ENCODE measurements at places on chromosomes 2 and 18. TPM values are rescaled to one million over a fixed set of nuclear protein-coding genes. Genes with fewer than 3 reads are reported as not detected.

GRCh38 chr2:9094117-9094516 is 90.6 kb upstream of the MBOAT2 start:
- DNase-seq, result no peak

Gene ANKRD12
- polyA plus RNA-seq, result 92.4 TPM

Gene UGT1A10
- polyA plus RNA-seq, result not detected

Gene REG3G
- polyA plus RNA-seq, result not detected

- no peak for DNase-seq
Measured at GRCh38 chr2:215830304-215830703, 183.0 kb downstream of the MREG start.

DNA sequence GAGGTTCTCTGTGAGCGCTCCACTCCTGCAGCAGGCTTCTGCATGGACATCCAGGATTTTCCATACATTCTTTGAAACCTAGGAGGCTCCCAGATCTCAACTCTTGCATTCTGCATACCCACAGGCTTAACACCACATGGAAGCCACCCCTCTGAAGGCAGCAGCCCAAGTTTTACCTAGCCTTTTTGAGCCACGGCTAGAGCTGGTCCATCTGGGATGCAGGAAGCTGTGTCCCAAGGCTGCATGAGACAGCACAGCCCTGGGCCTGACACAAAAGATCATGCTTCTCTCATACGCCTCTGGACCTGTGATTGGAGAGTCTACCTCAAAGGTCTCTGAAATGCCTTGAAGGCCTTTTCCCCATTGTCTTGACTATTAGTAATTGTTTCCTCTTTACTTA is 53.6 kb upstream of the RPRM start:
- no peak for DNase-seq

Measured in GM23338 (cell line).